KG1 (cell line): ENCODE measurements at places on chromosomes 4 and X.
A peak's percentile ranks its signal among the peaks of the same experiment; 100 is the strongest.

- no peak for DNase-seq
Observed at GRCh38 chr4:123843137-123843536, 446.5 kb downstream of the SPRY1 start.

DNA sequence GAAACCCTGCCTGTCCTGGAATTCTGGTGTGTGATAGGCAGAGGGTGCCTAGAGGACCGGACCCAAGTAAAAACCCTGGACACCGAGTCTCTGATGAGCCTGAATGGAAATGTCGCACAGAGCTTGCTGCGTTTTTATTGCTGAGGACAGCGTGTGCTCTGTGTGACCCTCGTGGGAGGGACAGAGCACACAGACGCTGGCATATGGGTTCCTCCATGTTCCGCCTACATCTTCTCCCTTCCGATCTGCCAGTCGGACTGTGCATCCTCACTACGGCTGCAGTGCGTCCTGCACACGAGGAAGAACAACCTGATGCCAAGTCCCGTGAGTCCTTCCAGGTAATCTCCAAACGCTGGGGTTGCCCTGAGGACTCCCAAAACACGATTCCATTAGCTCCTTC is 68.3 kb downstream of the AFAP1 start:
- DNase-seq, result no peak

DNA sequence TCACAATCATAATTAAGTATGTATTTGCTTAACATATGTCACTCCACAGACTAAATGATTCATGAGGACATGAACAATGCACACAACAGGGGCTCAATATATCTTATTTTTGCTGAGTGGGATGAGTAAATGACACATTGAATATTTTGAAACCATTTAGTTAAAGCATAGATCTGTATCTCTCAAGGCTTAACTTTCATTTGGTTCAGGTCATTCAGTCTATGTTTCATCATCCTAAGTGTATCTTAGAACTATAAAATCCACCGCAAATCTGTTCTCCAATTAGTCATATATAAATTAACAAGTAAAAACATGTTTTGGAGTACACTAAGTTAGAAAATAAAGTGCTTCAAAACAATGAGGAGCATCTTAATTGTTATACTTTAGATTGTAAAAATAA is 45.8 kb downstream of the AREG start:
- no peak for DNase-seq

DNA sequence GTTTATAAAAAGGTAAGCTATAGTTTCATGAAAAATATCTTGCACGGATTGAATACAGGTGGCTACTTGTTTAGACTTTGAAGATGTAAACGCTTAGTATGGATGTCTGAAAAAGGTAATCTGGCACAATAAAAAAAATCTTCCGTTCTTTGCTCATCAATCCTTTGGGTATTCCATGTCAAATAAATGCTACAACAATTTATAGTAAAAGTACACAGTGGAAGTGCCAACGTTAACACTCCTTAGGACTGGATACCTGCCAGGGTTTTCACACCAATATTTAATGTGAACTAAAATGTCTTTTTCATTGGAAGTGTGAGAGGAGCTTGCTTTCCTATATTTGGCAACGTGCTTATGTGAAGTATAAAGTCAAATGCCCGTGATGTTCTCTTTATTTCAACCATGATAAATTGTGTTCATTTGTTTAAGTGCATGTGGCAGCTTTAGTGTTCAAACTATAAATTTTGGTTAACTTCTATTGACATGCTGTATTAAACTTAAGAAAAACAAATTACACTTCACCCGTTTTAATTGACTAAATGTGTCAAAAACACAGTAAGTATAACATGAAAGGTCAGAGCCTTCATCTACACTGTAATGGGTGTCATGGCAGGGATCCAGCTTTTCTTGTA is 121.7 kb upstream of the HAND2 start:
- DNase-seq, result no peak

GRCh38 chr4:186514271-186514950 is 41.0 kb downstream of the MTNR1A start:
- no peak for DNase-seq

DNA sequence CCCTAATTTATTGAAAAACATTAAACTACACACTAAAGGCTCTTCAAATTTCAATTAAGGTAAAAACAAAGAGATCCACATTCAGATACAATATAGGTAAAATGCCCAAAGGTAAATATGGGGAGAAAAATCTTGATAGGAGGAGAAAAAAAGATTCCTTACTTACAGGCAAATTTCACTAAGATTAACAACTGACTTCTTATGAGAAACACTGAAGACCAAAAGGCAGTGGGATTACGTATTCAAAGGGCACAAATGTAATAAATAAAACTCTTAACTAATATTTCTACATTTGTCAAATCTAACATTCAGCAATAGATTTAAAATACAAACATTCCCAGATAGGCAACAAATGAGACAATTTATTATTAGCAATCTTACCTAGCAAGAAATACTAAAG is 829.3 kb downstream of the SH3BGRL start:
- DNase-seq, result no peak

DNA sequence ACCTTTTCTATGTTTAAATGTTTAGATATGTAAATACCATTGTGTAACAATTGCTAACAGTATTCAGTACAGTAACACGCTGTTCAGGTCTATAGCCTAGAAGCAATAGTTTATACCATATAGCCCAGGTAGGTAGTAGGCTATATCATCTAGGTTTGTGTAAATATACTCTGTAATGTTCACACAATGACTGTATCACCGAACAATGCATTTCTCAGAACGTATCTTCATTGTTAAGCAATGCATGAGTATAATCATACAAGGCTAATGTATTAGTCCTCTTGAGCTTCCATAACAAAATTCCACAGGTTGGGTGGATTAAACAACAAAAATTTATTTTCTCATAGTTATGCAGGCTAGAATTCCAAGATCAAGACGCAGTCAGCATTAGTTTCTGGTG is 22.7 kb downstream of the ARMCX4 start:
- DNase-seq, result no peak

GRCh38 chr4:142040043-142040442 is 403.7 kb downstream of the IL15 start:
- DNase-seq, result no peak

DNA sequence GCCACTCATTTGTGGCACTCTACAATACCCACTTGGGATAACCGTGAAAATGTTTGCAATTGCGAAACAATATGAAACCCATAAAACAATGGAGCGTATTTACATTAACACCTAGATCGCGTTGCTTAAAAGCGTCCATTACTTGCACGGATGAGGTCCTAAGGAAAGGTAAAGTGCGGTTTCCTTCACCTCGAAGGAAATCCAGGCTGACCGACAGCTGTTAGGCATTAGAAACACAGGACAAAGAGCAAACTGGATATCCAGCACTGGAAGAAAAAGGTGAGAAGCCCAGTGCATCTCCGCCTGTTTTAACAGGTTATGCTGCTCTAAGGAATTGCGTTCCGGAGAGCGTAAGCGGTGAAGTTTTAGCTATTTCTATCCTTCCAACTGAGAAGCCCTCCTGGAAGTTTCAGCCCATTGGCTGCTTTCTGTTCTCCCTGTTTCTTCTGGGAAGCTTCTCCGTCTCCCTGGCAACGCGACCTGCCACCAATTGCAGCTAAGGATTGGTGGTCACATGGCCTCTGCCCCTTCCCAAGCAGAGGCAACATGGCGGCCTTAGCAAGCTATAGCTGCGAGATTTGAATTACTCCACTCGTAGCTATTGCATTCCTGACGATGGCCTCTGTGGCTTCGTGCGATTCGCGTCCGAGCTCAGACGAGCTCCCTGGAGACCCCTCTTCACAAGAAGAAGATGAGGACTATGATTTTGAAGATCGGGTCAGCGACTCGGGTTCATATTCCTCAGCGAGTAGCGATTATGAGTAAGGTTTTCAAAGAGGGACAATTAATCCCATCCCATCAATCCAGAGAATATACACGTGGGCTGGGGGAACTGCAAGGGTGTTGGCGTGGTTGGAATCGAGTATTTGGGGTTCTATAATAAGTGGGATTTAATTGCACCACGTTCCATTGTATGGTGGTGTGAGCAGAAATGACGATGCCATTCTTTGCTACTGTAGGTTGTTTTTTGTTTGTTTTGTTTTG is at the start of gene INTU:
Gene INTU (plus strand): TSS at position 538 of the 984 bp plus-strand sequence. CDS start 78 bp downstream, at position 616.
- peak; percentile 44 for DNase-seq
